ENCODE measurements at places on chromosomes 3 and 15.

DNA sequence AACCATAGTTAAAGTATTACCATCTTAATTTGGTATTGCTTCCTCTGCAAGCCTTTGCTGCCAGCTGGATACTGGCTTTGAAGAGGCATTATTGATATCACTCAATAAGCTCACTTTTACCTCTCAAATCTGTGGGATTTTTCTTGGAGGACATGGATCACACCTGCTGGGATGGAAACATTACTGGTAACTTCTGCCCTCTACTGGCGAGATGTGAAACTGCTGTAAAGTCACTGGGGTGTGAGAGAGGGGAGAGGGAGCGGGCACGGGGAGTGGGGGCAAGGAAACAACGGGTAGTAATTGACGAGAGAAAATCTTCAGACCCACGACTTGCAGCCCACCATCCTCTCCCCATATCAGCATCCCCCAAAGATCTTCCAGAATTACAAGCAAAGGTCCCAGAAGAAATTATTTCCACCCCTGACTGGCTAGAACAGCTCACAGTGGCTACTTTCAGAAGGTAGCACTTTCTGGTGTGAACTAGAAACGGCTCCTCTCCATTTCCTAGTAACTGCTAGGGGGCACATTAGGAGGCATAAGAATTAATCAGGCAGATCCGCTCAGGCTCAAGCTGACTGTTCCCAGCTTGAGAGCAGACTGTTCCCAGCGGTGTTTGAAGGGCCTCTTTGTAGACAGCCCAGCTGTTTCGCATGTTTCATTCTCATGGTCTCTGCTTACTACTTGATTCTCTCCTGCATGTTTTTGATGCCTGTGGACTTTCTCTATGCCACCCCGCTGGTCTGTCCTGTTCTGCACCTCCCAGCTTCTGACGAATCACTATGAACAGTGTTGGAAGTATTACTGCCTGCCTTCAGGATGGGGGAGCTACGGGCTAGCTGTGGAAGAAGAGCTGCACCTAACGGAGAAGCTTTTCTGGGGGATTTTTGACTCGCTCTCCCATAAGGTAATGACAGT lies 230.4 kb upstream of the CHRM5 start:
- DNase-seq = no peak

GRCh38 chr3:193805448-193805847 lies 212.4 kb downstream of the OPA1 start:
- peak; percentile 77 for DNase-seq

GRCh38 chr3:12791430-12791829 lies 5.0 kb upstream of the CAND2 start:
- no peak for DNase-seq

GRCh38 chr3:38829404-38829803 lies 13.4 kb upstream of the SCN10A start:
- no peak for DNase-seq

DNA sequence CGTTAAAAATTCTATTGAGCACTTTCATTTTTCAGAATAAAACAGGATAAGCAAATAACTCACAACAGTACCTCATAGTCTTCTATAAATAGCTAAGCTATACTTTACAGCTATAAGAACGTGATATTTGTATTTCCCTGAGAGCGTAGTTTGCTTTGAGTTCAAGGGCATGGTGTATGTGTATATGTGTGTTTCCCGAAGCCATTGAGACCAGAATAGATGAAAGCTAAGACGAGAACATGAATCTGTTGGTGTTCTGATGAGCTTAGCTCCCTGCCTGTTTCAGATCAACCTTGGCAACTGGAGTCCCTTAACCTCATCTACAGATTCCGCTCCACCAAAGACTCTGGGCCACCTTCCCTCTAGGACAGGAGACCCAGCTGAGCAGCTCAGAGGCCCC lies 59.5 kb upstream of the MCF2L2 start:
- no peak for DNase-seq

GRCh38 chr15:75151214-75152128 lies 50.2 kb upstream of the C15orf39 start:
- no peak for DNase-seq

DNA sequence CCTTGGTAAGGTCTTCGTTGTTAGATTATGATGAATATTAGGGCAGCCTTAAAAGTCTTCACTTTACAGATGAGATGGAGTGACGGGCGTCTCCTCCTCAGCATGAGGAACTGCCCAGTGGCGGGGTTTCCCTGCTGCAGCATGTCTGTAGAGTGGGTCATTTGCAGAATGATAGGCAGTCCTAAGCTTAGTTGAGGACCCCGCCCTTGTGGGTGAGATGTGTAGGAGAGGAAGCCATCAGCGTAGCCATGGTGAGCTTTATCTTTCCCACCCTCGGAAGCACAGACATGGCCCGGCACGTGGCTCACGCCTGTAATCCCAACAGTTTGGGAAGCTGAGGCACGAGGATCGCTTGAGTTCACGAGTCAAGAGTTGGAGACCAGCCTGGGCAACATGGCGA lies 877 bp downstream of the NIT2 start:
- DNase-seq = no peak

Measured in sigmoid colon (tissue), 7 donors.